ENCODE measurements at places on chromosomes 16 and 17.
A peak's percentile ranks its signal among the peaks of the same experiment; 100 is the strongest.

DNA sequence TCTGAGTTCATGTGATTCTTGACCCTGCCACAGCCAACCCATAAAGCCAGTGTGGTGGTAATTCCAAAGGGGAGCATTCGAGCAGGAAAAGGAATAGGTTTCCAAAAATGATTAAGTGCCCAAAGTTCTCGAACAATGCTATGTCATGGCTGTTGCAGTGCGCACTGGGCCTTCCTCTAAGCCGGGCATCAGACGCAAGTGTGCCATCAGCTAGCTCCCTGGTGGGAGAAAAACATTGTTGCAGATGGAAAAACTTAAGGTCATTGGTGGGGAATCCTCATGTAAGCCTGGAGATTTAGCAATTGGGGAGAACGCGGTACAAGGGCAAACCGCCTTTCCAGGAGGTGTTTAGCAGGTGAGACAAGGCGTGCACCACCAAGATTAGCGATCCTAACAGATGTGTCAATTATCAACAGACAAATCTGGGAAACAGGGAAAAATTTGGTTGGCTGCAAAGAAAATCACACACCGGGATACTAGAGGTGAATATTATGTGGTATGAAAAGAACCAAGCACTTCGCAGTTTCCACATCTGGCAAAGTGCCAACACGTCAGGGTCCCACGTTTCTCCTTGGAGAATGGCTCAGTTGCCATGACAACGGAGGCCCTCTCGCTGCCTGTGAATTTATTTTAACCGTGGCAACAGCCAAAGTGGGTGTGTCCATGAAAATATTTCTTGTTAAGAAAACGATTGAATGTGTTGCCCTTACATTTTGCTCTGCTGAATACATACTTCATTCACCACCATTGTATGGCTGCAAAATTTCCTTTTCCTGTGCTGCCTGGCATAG is 118.5 kb upstream of the CACNG5 start:
- peak; percentile 22 for DNase-seq

GRCh38 chr16:88453611-88454522 is 787 bp downstream of the ZFPM1 start:
- DNase-seq = no peak

GRCh38 chr17:44309472-44309871 is 1.1 kb downstream of the RUNDC3A start:
- no peak for DNase-seq

DNA sequence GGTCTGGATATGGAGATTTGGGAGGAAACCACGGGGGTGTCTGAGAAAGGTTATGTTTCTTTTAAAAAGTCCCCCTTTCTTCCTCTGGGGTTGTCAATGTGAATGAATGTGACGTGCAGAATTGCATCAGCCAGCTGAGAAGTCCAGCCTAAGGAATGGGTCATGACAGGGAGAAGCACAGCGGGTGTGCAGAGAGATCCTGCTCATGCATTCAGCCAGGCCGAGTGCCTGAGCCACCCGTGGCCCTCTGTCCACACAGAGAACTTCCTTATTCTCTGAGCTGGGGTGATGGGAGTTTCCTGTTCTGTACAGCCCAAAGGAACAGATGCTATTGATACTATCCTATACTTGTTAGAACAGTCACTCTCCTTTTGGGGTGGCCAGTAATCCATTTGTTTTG is 117.9 kb downstream of the CPPED1 start:
- DNase-seq = no peak

- DNase-seq = no peak
Measured at GRCh38 chr16:23837553-23838308, 1.9 kb downstream of the PRKCB start.

DNA sequence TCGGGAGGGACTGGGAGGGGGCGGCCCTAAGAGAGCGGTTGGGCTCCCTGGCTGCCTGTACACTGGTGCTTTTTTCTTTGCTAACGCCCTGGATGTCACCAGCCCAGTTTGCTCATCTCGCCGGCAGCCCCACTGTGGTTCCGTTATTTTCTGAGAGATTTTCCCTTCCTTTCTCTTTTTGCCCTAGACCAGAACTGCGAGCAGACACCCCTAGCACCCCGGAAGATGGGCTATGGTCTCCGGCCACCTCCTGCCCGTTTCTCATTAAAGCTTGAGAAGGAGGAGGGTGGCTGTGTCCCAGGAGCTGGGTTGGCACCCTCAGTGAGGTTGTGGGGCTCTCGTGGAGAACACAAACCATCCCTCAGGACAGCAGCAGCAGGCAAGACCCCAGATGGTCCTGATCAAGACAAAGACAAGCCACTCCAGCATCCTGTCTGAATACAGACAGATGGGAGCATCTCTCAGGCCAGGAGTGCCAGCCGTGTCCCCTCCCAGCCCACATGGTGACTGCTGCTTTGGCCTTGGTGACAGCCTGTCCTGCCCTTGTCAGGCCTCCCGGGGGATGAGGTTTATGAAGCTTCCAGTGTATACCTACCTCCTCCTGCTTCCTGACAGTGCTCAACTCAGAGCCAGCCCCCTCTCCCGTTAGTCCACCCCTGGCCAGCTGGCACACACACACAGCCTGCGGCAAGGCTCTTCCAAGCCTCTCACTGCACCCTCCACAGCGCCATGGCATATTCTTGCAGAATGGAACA is 77.2 kb downstream of the KCNJ12 start:
- no peak for DNase-seq

- DNase-seq = no peak
Measured at GRCh38 chr16:86306011-86306644, 204.2 kb upstream of the FOXF1 start.

DNA sequence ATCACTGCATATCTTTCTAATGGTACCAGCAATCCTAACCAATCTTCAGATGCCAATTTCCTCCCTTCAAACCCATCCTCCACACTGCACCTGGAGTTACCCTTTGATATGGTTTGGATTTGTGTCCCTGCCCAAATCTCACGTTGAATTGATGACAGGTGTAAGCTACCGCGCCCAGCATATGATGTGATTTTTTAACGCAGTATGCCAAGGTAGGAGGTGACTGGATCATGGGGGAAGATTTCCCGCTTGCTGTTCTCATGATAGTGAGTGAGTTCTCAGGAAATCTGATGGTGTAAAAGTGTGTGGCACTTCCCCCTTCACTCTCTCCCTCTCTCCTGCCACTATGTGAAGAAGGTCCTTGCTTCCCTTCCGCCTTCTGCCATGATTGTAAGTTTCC is 57.0 kb downstream of the TOX3 start:
- DNase-seq = no peak

- DNase-seq = no peak
Measured at GRCh38 chr17:81035521-81036196, 708 bp downstream of the BAIAP2 start.

DNA sequence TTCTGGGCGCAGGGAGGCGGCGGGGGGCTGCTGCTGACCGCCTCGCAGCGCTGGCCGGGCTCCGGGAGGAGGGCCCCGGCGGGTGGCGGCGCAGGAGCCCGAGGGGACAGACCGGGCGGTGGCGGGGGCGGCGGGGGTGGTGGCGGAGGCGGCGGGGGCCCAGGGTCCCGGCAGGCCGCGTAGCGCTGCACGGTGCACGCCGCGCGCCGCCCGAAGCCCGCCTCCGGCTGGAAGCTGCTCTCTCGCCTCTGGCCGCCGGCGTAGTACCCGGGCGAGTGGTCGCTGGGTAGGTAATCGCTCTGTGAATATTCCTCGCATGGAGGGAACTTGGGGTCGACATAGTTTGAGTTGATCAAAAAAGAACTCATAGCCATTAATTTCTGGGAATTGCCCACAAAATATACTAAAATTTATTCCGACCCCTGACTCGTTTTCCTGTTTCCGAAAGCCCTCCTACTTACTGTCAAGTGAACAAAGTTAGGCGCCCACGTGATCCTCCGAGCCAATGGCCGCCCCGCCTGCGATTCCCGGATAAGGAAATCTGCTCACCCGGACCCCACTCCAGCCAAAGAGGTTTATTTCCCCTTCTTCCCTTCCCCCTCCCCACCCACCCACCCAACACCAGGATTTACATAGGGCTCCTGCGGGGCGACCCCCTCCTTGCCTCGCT is at the start of gene HOXB4:
Gene HOXB4 (minus strand): TSS at position 405 of the 670 bp plus-strand sequence. CDS start 31 bp downstream, at position 374.
- DNase-seq = peak; percentile 61

Measured in Caki2 (cell line).